Hematopoietic multipotent progenitor cell treated with erythropoietin and hydrocortisone succinate and interleukin-3 and kit ligand, for 8 days (in vitro differentiated cells): ENCODE measurements at places on chromosomes 5 and 9.

DNA sequence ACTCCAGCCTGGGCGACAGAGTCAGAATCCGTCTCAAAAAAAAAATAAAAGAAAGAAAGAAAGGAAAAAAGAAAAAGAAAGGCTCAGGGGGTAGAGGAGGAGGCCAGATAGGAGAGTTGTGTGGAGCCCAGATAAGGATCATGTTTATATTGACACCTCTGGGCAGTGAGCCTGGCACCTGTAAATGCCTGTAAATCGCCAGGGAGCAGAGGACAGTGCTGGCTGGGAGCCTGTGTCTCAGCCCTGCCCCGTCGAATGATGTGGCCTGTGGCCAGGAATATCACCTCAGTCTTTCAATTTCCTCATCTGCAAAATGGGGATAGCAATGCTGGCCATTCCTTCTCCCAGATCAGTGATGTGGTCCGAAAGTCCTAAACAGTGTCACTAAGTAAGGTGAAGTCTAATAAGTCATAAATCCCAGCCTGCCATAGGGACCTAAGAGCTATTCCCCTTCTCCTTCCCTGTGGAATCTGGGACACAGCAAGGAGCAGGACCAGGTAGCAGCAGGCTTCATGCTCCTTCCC is 10.3 kb upstream of the ABO start:
- DNase-seq, result no peak

DNA sequence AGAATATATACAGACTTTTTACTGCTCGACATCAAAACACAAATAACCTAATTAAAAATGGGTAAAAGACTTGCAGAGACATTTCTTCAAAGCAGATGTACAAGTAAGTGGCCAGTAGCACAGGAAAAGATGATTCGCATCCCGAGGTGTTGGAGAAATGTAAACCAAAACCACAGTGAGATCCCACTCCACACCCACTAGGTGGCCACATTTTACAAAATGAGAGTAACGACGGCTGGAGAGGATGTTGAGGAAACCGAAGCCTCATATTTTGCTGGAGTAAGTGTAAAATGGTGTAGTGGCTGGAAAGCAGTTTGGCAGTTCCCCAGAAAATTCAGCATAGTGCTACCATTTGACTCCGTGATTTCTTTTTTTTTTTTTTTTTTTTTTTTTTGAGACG is 21.3 kb upstream of the GBGT1 start:
- DNase-seq, result peak; percentile 88

GRCh38 chr9:7606591-7606990 is 193.0 kb downstream of the DMAC1 start:
- DNase-seq, result no peak

- DNase-seq, result no peak
These were observed 157.6 kb downstream of the TTC39B start for GRCh38 chr9:15149450-15149849.

DNA sequence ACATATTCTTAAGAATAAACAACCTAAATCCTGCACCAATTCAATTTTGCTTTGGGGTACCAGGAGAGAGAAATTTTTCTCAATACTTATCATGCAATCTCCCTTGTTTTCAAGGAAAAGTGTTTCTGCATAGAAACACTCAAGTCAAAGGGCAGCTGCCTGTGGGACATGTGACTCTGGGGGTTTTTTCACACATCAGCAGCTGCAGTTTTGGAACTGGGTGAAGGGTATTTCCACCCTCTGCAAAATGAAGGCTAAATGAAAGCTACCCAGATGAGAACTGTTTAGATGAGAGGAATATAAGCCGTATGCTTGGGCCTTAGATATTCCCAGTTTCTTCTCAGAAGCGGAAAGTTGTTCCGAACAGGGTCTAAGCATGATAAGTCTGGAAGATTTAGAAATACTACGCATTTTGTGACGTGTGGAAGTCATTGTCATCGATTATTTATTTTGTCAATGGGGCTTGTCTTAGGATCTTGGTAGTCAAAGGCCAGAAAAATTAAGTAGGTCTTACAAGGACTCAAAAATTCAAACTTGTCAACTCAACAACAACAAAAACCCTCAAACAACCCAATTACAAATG is 64.3 kb upstream of the BOD1 start:
- DNase-seq, result no peak

- DNase-seq, result no peak
These were observed 27.9 kb upstream of the IFNA14 start for GRCh38 chr9:21267485-21268346.

GRCh38 chr5:154191467-154192261 is 1.1 kb downstream of the GALNT10 start:
- peak; percentile 29 for DNase-seq

DNA sequence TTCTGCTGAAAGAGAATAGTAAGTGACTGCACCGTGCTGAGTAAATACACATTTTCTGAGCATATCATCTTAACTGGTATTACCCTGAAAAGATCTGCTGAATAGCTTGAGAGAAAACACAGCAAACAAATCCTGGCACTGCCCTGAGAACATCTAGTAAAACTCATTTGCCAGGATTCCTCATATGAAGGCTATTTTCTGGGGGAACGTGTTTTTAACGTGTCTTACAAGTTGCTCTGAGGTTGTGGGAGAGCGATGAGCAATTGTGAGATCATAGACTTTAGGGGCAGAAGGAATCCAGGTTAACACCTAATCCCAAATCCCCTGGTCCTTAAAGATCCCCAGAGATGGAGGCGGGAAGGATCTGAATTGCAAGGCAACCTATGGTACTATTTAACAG is 331.9 kb upstream of the RFX3 start:
- DNase-seq, result no peak

- DNase-seq, result no peak
These were observed 95.9 kb upstream of the PCSK1 start for GRCh38 chr5:96528826-96529474.

- DNase-seq, result no peak
These were observed 8.7 kb downstream of the FAM193B start for GRCh38 chr5:177545487-177546257.

GRCh38 chr5:126199467-126199866 is 223.7 kb upstream of the GRAMD2B start:
- DNase-seq, result no peak

DNA sequence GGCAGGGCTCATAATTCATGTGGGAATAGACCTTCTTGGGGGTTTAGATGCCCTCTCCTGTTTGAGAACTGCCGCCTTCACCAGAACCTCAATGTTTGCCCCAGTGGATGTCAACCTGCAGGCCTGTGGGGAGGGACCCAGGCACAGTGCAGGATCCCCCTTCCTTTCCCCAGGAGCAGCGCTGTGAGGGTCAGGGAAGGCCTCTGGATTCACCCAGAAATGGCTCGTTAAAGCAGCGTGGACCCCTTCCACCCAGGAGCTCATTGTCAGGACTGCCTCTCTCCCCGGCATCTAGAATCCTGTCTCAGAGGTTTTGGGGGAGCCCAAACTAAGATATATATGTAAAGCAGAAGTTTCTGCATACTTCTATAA is 188.3 kb downstream of the GADD45G start:
- DNase-seq, result no peak
